Stimulated activated CD8-positive, alpha-beta memory T cell treated with anti-CD3 and anti-CD28 coated beads, Interleukin-4, amount 100 ng/mL, for 1 hour (primary cell): ENCODE measurements at places on chromosomes 4 and X.

GRCh38 chr4:38069271-38069760, 109.1 kb downstream of the PTTG2 start:
- no peak for DNase-seq

DNA sequence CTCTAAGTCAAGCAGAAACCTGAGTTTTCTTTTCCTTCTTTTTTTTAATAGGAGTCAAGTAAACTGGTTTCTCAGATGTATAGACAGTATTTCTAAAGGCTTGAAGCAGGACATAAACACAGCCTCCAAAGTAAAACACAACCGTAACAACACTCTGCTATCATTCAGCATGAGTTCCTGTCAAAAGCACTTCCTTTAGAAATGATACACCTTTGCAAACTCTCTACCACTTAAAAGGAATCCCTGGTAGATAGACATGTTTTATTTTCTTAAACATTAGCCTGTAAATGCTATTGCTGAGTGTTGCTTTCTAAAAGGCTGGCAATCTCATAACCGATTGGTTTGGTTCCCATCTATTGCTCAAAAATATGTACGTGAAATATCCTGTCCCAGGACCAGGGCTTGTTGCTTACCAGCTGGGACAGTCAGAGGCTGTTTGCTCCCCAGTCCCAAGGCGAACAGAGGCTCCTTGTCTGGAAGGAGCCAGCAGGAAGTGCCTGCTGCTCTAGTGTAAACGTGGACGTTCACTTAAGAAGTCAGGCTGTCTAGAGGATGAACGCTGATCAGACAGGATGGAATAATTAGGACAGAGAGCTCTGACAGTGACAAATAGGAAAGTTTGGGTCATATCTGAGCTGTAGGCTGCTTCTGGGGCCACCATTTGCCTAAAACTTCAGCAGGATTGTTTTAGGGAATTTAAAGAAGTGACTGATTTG, 173.9 kb upstream of the KLF3 start:
- no peak for DNase-seq

DNA sequence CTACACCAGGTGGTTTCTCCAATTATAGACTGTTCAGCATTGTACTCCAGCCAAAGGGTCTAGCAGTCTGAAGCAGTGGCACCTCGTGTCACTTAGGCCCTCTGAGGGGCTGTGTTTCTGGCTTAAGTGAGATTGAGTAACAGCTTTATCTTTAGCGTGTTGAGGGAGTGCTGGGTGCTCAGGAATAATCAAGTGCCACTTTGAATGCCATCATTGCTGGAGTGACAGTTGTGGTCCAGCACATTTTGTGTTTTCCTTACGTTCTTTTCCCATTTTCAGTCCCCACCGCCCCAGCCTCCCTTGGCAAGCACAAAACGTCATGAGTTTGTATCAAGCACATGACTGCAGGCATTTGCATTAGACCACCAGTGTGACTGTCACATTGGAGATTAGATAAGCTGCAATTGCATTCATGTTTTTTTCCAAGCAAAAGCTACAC, 58.7 kb downstream of the FNIP2 start:
- no peak for DNase-seq

- DNase-seq = no peak
Observed at GRCh38 chr4:112916868-112917267, 132.6 kb upstream of the ANK2 start.

GRCh38 chr4:183843248-183843671, 61.8 kb upstream of the STOX2 start:
- no peak for DNase-seq

GRCh38 chr4:73727685-73728084, 12.7 kb upstream of the CXCL8 start:
- no peak for DNase-seq

GRCh38 chr4:95550115-95550987, 1.6 kb upstream of the UNC5C start:
- DNase-seq = no peak

GRCh38 chr4:112146502-112146813, 1.2 kb downstream of the FAM241A start:
- DNase-seq = no peak

GRCh38 chr4:114600672-114601071, 2.1 kb downstream of the UGT8 start:
- no peak for DNase-seq

DNA sequence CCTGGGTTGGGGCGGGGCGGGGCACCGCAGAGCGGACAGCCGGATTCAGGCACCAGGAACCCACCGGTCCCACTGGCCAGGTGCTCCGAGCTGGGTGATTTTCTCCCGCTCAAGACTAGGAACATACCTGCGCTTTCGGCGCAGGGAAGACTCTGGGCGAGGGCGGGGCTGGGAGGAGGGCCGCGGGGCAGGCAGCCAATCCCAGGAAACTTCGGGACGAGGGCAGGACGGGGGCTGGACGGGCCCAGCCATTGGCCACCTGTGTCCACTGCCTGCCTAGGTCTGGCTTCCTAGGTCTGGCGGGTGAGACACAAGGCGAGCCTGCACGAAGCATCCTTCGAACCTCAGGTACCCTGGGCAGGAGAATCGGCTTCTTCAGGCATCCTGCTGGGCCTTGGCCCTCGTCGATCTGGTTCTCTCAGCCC, 274 bp upstream of the ERVMER34-1 start:
- no peak for DNase-seq
